Breast epithelium (tissue), 4 donors: ENCODE measurements at places on chromosomes 13 and 19.

DNA sequence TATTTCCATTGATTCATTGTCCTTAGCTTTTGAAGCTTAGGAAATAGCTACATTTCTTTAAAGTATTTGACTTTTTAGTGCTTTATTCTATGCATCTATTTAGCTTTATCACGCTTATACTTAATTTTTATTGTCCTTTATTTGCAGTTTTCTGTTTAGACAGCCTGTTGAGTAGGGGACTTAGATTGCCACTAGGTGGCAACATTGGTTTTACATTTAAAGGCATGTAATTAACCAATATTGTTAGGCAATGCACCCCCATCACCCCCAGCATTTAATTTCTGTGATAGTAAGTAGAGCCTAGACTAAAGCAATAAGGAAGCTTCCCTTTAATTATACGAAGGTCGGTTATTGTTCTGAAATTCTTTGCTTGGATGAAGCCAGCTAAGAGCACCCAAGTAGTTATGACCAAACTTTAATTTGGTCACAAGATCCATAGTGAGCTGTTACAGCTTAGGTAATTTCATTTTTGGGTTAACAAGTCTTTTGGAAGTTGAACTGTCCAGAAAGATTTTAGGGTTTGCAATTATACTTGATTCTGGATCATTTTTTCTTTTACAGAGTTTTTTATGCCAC lies 36.5 kb downstream of the B3GLCT start:
- DNase-seq: no peak

DNA sequence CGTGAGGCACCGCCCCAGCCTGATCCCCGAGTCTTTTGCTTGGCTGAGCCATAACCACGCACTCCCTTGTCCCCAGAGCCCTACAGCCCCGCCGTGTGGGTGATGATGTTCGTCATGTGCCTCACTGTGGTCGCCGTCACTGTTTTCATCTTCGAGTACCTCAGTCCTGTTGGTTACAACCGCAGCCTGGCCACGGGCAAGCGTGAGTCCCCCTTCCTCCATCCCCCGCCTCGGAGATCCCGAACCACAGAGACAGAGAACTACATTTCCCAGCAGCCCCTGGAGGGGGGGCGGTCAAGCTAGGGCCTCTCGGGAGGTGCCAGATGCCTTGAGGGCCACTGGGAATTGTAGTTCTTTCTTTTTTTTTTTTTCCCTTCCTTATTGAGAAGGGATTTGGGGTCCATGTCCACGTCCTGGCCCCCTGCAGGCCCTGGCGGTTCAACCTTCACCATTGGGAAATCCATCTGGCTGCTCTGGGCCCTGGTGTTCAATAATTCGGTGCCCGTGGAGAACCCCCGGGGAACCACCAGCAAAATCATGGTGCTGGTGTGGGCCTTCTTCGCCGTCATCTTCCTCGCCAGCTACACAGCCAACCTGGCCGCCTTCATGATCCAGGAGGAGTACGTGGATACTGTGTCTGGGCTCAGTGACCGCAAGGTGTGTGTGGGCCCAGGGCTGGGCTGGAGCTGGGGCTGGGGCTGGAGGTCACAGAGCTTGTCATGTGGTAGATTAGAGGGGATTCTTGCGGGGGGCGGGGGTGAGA lies 25.9 kb downstream of the GRIN2D start:
- DNase-seq: no peak

DNA sequence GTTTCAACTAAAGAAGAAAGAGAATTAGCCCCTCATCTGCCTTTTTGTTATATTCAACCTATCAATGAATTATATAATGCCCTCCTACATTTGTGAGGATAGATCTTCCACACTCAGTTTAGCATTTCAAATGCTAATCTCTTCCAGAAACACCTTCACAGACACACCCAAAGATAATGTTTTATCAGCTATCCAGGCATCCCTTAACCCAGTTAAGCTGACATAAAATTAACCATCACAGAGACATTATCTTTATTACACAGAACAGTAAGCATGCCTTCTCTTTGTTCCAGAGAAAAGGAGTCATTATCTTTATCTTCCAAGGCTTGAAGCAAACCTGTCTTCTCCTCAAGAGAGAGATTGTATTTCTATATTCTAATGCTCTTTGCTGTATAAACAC lies 53.1 kb downstream of the PCDH20 start:
- DNase-seq: no peak

DNA sequence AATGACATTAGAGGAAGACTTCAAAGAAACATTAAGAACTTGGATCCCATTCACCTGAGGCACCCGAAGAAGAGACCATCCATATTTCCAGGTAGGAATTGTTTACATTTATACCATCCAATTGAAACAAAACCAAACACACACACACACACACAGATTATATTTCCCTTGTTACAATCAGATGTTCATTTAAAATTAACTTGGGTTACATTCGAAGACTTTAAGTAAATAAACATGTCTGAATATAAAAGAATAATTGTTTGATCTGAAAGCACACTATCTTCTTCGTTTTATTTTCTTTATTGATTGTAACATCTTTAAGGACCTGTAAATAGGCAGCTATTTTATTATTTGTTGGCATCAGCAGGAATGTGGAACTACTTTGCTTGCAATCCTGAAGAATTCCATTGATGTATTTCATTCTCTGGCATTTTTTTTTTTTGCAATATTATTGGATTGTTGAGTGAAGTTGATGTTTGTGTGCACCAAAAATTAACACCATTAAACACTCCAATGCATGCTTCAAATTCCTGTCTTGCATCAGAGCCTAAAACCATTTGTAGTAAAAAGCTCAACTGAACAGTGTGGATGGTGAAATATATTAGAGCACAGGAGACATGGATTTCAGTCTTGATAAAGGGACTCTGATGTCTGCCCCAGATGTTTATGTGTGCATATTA lies 85.3 kb upstream of the FRY start:
- DNase-seq: no peak

- no peak for DNase-seq
These were observed 353.6 kb downstream of the SPRY2 start for GRCh38 chr13:79987323-79987722.

GRCh38 chr19:16272945-16273344 lies 51.7 kb upstream of the KLF2 start:
- DNase-seq: no peak

DNA sequence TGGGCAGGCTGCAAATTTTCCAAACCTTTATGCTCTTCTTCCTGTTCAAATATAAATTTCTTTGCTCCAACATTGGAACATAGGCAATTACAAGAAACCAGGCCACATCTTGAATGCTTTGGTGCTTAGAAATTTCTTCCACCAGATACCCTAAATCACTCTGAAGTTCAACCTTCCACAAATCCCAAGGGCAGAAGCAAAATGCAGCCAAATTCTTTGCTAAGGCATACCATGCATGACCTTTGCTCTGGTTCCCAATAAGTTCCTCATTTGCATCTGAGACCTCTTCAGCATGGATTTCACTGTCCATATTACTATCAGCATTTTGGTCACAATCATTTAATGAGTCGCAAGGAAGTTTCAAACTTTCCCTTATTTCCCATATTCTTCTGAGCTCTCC lies 130.9 kb downstream of the DIAPH3 start:
- no peak for DNase-seq

DNA sequence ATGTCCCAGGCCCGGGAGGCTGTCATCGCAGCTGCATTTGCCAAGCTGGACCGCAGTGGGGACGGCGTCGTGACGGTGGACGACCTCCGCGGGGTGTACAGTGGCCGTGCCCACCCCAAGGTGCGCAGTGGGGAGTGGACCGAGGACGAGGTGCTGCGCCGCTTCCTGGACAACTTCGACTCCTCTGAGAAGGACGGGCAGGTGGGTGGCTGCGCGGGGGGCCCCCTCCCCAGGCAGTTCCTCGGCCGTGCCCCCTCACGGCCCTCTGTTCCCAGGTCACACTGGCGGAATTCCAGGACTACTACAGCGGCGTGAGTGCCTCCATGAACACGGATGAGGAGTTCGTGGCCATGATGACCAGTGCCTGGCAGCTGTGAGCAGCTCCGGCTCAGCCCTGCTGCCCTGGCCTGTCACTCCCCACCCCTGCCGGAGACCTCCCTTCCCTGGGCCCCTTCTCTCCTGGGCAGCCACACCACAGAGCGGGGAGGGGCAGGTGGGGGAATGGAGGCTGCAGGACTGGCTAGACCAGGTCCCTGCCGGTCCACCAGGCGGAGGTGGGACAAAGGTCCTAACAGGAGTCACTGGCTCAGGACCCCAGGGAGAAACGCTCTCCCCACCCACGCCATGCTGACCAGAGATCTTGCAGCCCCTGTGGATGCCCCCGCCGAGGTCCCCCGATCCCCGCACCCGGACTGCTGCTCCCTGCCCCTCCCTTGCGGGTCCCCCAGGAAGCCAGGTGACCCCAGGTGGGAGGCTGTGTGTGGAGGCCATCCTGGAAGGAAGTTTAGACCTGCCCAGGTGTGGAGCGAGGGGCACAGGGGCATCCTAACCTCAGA lies 1.1 kb downstream of the CAPS start:
- DNase-seq: peak; percentile 73

DNA sequence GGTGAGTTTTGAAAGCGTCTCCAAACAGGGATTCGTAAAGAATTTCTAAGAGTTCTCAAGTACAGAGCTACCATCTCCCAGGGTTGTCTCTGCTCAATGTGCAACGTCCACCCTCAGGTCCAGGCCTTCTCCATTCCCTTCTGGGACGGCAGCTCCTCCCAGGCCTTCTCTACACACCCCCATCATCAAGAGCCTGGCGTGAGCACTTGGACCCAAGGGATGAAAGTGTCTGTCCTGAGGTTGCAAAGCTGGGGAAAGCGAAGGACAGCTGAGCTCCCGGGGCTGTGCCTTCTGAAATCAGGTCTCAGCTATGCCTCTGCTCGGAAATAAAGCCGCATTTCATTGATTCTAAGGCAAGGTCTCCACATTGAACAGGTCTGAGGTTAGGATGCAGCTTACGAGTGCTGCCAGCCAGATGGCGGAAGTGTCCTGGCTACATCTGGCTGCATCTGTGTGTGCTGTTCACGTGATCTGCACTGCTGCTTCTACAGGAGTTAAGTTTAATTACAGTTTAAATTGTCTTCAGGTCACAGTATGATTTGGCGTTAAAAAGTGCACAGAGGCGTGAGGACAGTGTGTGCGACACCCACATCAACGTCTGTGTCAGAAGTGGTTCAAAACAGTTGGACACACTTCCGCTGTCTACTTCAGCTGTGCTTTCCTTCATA lies 27.0 kb upstream of the MIER2 start:
- no peak for DNase-seq

DNA sequence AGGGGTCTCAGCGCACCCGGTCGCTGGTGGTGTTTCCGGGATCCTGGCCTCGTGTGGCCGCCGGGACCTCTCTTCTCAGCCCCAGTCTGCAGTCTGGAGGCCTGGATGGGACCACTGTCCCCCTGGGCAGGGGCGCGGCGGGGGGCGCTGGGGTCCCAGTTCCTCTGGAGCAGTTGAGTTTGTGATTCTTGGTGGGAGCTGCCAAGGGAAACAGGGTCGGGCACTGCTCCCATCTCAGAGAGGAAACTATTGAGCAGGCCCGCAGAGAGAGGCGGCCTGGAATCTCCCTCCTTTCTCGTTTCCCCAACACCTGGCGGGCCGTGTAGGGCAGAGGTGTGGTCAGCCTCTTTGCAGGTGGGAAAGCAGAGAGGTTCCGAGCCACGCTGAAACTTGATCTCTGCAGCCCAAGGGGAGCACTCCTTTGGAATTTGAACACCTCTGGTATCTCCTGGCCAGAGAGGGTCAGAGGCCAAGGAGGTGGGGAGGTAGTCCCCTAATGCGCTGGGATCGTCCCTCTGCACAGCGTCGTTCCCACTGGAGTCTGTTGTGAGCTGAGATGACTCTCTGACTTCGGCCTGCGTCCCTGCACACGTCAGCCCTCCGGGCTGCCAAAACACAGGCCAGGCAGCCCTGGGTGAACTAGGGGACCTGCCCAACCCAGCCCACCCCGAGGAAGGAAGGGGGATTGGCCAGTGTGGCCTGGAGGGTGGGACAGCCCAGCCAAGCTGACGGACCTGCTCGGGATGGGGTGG lies 741 bp downstream of the PLEKHF1 start:
- DNase-seq: peak; percentile 52

DNA sequence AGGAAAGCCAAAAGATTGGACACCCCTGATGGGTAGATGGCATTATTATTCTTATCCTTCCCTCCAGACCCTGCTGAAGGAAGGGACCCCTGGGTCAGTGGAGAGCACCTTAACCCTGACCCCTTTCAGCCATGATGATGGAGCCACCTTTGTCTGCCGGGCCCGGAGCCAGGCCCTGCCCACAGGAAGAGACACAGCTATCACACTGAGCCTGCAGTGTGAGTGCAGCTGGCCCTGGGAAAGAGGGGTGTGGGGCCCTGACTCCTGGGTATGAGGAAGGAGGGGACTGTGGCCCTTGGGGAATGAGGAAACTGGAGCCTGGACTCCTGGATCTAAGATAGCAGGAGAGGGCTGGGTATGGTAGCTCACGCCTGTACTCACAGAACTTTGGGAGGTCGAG lies 2.7 kb downstream of the KIRREL2 start:
- no peak for DNase-seq

- no peak for DNase-seq
These were observed 38.1 kb upstream of the SLC10A2 start for GRCh38 chr13:103104340-103104739.

- no peak for DNase-seq
These were observed 87.6 kb downstream of the CYSLTR2 start for GRCh38 chr13:48741377-48741776.

- DNase-seq: no peak
These were observed 250.2 kb downstream of the ABCC4 start for GRCh38 chr13:95050800-95051615.

DNA sequence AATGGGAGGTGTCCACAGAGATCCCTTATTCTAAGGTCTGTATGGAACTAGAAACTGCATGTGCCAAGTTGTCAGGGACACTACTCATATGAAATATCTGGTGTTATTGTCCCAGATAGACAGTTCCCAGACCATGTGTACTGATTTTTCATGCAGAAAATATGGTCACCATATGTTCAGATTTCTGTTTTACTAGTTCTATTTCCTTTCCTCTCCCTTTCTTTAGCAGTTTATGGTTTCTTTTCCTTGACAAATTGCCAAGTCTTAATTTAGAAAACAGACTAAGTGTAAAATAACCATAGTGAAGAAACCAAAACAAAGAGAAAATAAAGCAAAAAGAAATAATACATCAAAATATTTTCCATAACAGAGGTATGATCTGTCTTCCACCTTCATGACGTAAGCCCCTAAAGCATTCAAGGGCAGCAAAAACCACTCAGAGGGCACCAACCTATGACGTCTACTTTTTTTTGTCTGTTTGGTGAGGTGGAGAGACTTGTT lies 248.5 kb downstream of the KCTD12 start:
- DNase-seq: no peak

- DNase-seq: no peak
These were observed 38.4 kb downstream of the DACH1 start for GRCh38 chr13:71828564-71828963.

- DNase-seq: no peak
These were observed 126.5 kb downstream of the ZNF536 start for GRCh38 chr19:30498707-30499106.

- DNase-seq: no peak
These were observed 13.4 kb downstream of the PABPC3 start for GRCh38 chr13:25109341-25109740.

DNA sequence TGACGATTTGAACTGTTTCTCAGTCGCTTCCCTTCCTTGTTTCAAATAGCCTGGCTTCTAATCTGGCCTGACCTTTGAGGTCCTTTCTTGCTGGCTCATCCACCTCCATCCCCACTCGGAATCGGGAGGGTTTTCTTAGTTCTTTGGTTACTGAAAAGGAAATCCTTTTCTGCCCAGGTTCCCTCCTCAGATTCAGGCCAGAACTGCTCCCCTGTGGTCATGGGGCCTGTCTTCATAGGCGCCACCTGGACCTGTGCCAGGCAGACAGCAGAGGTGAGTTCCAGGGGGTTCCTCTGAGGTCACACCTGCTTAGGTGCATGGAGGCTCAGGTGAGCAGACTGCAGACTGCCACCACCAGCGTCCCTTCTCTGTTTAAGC lies 62.4 kb downstream of the AKAP11 start:
- no peak for DNase-seq

GRCh38 chr13:24407844-24408243 lies 98.5 kb downstream of the C1QTNF9 start:
- no peak for DNase-seq
